ENCODE measurements at places on chromosomes 3 and 15.
A peak's percentile ranks its signal among the peaks of the same experiment; 100 is the strongest.

- no peak for DNase-seq
These were observed 28.6 kb upstream of the VEPH1 start for GRCh38 chr3:157531771-157532170.

- no peak for DNase-seq
These were observed 34.2 kb upstream of the TSEN2 start for GRCh38 chr3:12449889-12450682.

GRCh38 chr3:177441276-177441812 is 244.1 kb upstream of the TBL1XR1 start:
- DNase-seq = no peak

DNA sequence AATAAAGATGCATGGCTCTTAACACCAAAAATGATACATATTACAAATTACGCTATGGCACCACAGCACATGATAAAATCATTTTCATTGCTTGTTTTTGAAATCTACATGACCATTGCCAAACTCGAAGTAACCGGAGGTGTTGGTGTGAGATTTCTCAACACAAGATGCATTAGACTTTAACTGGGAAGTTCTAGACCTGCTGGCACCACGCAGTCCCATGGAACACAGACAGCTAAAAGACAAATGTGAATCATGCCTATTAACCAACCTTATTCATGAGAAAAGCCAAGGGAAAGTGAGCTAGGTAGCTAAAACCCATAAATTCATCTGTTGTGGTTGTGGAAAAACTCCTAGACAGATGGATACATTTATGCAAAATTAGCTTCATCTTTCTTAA is 595.4 kb downstream of the FOXP1 start:
- no peak for DNase-seq

GRCh38 chr15:50820808-50821382 is 55.4 kb upstream of the SPPL2A start:
- DNase-seq = no peak

DNA sequence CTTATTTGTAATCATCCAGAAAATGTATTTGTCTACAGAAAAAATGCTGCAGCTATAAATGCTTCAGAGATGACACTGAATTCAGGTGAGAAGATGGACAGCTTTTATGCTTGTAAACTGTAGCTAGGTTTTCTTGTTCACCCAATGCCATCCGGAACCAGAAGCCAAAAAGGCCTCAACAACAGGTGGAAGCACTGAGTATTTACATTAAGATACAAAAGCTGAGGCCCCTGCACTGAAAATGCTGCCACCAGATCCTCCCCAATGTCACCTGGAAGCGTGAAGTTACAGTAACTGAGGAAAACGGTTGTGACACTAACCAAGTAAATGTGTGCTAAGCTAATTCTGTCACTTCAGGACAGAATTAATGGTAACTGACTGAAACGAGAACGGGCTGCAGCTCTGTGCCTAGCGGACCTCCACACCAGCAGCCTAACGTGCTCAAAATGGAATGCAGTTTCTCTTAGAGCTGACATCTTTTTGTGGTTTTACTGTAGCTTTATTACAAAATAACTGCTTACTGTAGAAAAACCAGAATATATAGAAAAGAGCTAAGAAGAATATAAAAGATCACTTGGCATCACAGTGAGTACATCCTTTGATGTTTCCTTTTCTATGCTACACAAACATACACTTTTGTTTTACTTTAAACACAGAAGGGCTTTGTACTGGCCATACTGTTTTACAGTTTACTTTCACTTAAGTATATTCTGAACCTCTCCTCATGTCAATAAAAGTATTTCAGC is 7.6 kb downstream of the CHSY1 start:
- peak; percentile 46 for DNase-seq

- DNase-seq = no peak
These were observed 15.2 kb downstream of the CCK start for GRCh38 chr3:42250761-42251160.

DNA sequence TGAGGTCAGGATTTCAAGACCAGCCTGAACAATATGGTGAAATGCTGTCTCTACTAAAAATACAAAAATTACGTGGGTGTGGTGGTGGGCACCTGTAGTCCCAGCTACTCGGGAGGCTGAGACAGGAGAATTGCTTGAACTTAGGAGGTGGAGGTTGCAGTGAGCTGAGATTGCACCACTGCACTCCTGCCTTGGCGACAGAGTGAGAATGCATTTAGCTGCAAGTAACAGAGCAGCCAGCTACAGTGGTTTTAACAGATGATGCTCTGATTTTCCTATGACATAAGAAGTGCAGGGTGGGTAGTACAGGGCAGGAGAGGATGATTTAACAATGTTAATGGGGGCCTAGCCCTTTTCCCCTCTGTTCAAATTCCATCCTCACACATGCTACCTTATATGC is 267.9 kb downstream of the RPLP1 start:
- no peak for DNase-seq

Data from left forelimb (tissue), 1 donor.